ENCODE measurements at places on chromosomes 1 and 21. TPM values are rescaled to one million over a fixed set of nuclear protein-coding genes. Genes with fewer than 3 reads are reported as not detected.

Gene RNF11
- total RNA-seq = 108 TPM

DNA sequence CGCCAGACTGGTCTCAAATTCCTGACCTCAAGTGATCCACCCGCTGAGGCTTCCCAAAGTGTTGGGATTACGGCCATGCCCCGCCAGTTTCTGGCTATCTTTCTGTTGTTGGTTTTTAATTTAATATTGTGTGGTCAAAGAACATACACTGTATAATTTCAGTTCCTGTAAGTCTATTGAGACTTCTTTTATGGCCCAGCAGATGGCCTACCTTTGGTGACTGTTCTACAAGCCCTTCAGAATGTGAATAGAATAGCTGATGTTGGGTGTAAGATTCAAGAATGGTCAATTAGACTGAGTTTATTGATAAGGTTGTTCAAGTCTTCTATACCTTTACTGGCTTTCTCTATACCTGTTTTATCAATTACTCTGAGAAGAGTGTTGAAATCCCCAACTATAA lies 10.7 kb downstream of the HES2 start:
- no peak overlapping the region for H3K27ac ChIP-seq
- no peaks in the 10 kb centered on the region for H3K36me3 ChIP-seq
- DNase-seq = no peak

Gene RYR2
- total RNA-seq = 0.90 TPM

Gene RXFP4
- not detected for total RNA-seq

DNA sequence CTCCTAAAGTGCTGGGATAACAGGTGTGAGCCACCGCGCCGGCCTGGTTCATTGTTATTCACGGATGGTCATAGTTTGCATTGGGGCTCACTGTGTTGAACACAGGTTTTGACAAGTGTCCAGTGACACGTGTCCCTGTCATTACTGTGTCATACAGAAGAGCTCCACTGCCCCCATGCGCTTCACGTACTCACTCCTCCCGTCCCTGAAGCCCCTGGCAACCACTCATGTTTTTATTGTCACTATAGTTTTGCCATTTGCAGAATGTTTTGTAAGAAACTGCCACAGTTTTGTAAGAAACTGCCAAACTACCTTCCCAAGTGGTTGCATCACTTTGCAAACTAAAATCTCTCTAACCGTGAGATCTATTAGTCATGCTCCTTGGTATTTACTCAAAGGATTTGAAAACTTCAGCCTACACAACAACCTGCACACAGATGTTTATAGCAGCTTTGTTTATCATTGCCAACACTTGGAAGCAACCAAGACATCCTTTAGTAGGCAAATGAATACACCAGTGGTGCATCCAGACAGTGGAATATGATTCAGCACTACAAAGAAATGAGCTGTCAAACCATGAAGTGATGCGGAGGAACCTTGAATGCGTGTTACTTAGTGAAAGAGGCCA lies 163.2 kb upstream of the COL6A1 start:
- no peak overlapping the region for H3K27ac ChIP-seq
- H3K27me3 ChIP-seq = no peaks in the 10 kb centered on the region
- H3K36me3 ChIP-seq = no peaks in the 10 kb centered on the region
- no peak for DNase-seq
- H3K4me3 ChIP-seq = no peak overlapping the region

GRCh38 chr1:48654606-48655210 lies 122.0 kb downstream of the BEND5 start:
- no peak overlapping the region for H3K27ac ChIP-seq
- H3K36me3 ChIP-seq = no peaks in the 10 kb centered on the region
- no peak overlapping the region for H3K4me3 ChIP-seq
- H3K27me3 ChIP-seq = no peaks in the 10 kb centered on the region

Gene FCGR3A
- total RNA-seq = not detected

GRCh38 chr1:150558761-150559655 lies 9.8 kb downstream of the ADAMTSL4 start:
- no peak overlapping the region for H3K4me3 ChIP-seq
- peaks cover 31% of the 10 kb centered on the region for H3K4me1 ChIP-seq
- no peak for DNase-seq
- no peak overlapping the region for H3K27ac ChIP-seq

GRCh38 chr1:158334526-158335212 lies 3.3 kb upstream of the CD1B start:
- no peak overlapping the region for H3K27ac ChIP-seq
- no peak for DNase-seq
- H3K4me1 ChIP-seq = no peaks in the 10 kb centered on the region
- H3K36me3 ChIP-seq = no peaks in the 10 kb centered on the region
